A549 treated with RU486 at 1 μM for 4 hours (cell line): ENCODE measurements at places on chromosomes 16 and 17. TPM values are rescaled to one million over a fixed set of nuclear protein-coding genes. Genes with fewer than 3 reads are reported as not detected.

KCNJ2 gene
- total RNA-seq = 0.05 to 0.13 TPM (median 0.09 TPM) in 5 replicates

AIPL1 gene
- not detected in 5 replicates for total RNA-seq

SGCA gene
- total RNA-seq = 1.1 to 2.3 TPM (median 2.0 TPM) in 4 of 5 replicates, not detected in the other

EVPL gene
- 11.3 to 17.7 TPM (median 16.7 TPM) in 5 replicates for total RNA-seq

CBFA2T3 gene
- total RNA-seq = 0.21 to 0.56 TPM (median 0.23 TPM) in 5 replicates

COL1A1 gene
- total RNA-seq = 4.6 to 9.7 TPM (median 6.6 TPM) in 5 replicates

WFIKKN2 gene
- 0.03 to 0.07 TPM in 2 of 5 replicates, not detected in the others for total RNA-seq

LGALS9B gene
- total RNA-seq = not detected in 5 replicates

TOP2A gene
- total RNA-seq = 132 to 273 TPM (median 231 TPM) in 5 replicates

AANAT gene
- total RNA-seq = 0.38 to 0.74 TPM (median 0.57 TPM) in 4 of 5 replicates, not detected in the other

HOXB2 gene
- total RNA-seq = 0.43 to 1.1 TPM (median 0.53 TPM) in 5 replicates

ANKRD40CL gene
- total RNA-seq = not detected in 5 replicates

ACACA gene
- total RNA-seq = 49.9 to 61.7 TPM (median 52.3 TPM) in 5 replicates

USP6 gene
- total RNA-seq = 0.02 to 0.05 TPM (median 0.03 TPM) in 3 of 5 replicates, not detected in the others

KRTAP9-4 gene
- total RNA-seq = not detected in 5 replicates

CLCN7 gene
- 54.7 to 83.5 TPM (median 74.9 TPM) in 5 replicates for total RNA-seq

CTRB2 gene
- total RNA-seq = not detected in 5 replicates

SAT2 gene
- total RNA-seq = 70.6 to 108 TPM (median 81.7 TPM) in 5 replicates

NAGS gene
- total RNA-seq = 0.72 to 1.3 TPM (median 1.1 TPM) in 5 replicates

KRT17 gene
- 0.54 to 0.96 TPM (median 0.90 TPM) in 5 replicates for total RNA-seq

PRSS33 gene
- 0.09 TPM in 1 of 5 replicates, not detected in the others for total RNA-seq

CACNG1 gene
- total RNA-seq = 0.10 to 0.21 TPM (median 0.13 TPM) in 4 of 5 replicates, not detected in the other

UNC13D gene
- total RNA-seq = 3.5 to 4.4 TPM (median 3.9 TPM) in 5 replicates

CHD9NB gene
- 0.58 to 1.9 TPM (median 1.2 TPM) in 5 replicates for total RNA-seq
